Aorta (tissue), 5 donors: ENCODE measurements at places on chromosomes 2 and 18. TPM values are rescaled to one million over a fixed set of nuclear protein-coding genes. Genes with fewer than 3 reads are reported as not detected.

DNA sequence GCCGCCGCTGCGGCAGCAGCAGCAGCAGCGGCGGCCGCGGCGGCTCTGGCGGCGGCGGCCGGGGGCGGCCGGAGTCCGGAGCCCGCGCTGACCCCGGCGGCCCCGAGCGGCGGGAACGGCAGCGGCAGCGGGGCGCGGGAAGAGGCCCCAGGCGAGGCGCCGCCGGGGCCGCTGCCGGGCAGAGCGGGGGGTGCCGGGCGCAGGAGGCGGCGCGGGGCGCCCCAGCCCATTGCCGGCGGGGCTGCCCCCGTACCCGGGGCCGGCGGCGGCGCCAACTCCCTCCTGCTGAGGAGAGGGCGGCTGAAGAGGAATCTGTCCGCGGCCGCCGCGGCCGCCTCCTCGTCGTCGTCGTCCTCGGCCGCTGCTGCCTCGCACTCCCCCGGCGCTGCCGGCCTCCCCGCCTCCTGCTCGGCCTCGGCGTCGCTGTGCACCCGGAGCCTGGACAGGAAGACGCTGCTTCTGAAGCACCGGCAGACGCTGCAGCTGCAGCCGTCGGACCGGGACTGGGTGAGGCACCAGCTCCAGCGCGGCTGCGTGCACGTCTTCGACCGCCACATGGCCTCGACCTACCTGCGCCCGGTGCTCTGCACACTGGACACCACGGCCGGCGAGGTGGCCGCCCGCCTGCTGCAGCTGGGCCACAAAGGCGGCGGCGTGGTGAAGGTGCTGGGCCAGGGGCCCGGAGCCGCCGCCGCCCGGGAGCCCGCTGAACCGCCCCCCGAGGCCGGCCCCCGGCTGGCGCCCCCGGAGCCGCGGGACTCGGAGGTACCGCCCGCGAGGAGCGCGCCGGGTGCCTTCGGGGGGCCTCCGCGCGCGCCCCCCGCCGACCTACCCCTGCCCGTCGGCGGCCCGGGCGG is 646 bp downstream of the PHLPP1 start:
- peak; percentile 80 for DNase-seq

- DNase-seq = no peak
Observed at GRCh38 chr2:39492095-39492590, 55.1 kb upstream of the MAP4K3 start.

GRCh38 chr18:57775937-57776336 is 27.2 kb downstream of the ATP8B1 start:
- DNase-seq = no peak

- DNase-seq = no peak
Observed at GRCh38 chr2:15669375-15669910, 77.8 kb downstream of the DDX1 start.

GRCh38 chr2:148999451-148999921 is 39.0 kb upstream of the LYPD6B start:
- no peak for DNase-seq

DNA sequence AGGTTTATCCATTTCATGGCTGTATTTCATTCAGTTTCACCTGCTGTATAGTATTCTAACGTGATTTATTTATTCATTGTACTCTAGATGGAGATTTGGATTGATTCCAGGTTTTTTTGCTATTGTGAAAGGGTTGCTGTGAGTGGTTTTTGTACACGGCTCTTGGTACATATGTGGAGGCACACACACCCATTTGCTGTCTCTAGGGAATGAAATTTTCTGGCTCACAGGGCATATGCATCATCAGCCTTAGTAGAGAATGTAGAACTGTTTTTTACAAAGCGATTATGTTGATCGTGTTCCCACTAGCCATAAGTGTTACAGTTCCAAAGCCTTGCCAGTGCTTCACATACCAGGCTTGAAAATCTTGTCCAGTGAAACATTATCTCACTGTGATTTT is 5.1 kb downstream of the SPTBN1 start:
- DNase-seq = no peak

DNA sequence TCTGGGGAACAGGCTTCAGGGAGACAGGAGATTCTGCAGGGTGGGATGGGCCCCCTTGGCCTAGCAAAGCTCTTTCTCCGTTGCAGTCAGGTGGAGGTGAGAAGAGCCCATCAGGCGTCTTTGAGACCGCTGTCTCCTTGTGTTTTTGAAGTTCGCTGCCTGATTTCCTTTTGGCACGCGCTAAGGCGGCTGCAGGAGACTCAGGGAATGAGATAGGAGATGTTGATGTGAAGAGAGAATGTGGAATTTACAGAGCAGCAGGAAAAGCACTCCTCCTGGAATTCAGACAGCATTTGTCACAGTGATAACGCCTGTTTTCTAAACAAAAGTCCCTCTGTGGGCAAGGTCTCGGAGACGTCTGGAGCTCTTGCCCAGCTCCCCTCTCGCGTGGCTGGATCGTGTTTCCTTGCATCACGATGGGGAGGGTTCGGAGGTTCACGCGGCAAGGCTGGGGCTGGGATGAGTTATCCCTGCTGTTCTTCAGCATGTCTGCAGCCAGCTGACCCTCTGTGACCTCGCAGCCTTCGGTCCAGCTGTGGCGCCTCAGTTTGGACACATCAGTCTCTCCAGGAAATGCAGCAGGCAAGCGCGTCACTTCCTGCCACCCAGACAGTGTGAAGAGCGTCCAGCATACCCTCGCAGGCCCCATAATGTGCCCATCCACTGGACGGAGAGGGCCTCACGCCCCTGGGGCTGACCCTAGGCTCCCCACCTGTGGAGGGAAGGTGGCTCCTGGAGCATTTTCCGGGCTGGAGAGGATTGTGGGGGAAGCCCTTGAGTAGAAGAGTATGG is 30.2 kb downstream of the GLI2 start:
- DNase-seq = peak; percentile 88

DNA sequence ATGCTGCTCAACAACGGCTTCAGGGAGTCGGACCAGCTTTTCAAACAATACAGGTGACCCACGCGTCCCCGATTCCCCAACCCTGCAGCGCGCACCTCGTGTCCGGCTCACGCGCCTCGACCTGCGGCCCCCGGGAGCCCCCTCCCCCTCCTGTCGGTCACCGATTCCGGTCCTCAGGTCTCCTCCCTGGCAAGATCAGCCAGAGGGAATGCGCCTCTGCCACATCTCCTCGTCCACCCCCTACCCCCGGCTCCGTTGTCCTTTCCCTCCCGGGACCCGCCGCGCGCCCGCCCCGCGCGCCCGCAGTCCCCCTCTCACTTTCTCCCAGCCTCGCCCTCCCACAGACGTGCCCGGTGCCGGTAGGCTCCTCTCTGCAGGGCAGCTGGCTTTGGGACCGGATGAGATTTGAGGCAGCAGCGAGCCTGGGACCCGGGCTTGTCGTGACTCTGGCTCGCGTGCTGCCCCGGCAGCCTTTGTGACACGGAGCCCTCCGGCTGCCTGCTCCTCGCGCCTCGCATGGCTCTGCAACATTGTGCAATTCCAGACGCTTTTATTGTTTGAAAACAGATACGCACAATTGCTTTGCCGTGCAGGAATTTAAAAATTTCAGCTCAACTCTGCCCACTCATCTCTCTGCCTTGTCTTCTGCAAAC is 558 bp downstream of the TTC39C start:
- peak; percentile 72 for DNase-seq

DNA sequence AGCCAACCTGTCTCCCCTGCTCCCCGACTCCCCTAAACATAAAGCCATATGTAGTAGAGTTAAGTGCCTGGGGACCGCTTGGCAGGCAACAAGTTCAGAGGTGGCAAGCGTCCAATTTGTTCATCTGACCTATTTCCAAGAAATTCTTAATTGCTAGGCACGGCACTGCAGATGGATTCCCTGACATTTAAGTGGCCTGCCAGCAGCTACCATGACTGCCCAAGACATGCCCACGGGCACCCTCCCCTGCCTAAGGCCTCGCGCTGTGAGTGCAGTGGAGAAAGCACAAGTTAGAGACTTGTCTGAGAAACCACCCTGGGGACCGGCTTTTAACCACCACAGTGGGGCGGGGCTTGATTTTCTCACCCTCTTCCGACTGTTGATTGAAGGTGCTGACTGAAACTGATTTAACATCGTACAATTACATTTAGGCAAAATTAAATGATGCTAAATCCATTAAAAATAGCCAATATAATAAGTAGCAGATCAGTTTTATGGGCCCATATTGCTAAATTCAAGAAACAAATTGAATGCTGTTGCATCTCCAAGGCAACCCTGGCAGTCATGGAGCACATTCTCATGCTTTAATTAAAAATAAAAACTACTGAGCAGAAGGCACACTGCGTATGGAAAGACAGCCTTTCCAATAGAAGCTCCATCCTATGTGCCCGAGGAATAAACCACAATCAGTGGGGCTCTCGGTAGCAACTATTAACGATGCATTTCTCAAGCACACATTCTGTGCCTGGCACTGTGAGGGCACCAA is 163.6 kb upstream of the ACAA2 start:
- peak; percentile 49 for DNase-seq

DNA sequence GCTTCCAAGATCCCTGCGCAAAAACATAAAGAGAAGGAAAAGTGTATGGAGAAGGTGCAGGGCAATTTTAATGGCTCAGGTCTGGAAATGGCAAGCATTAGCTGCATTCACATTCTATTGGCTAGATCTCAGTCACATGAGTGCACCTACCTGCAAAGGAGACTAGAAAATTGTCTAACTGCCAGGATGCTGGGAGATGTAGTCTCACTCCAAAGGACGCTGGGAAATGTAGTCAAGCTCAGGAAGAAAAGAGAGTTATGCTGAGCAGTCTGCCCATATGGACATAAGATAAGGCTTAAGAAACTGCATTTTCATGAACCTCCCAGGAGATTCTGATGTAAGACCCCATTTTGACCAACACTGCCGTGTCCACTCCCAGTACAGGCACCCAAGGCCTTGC is 9.5 kb upstream of the KLHL29 start:
- DNase-seq = no peak

DNA sequence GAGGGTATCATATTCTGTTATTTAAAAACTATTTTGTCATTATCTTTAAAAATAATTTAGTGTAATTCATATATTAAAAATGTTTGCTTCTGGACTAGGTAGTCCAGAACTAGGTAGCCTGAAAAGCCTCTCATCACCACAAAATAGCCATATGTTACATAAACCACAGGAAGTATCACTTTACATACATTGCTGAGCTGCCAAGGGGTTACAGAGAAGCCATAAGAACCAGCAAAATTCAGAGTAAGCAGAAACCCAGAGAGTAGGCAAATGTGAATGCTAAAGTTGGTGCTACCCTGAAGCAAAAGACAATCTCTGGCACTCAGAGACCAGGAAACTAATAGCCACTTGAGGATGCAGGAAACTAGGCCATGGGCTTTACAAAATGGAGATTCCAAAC is 60.9 kb downstream of the LOXHD1 start:
- DNase-seq = no peak

- DNase-seq = peak; percentile 51
Observed at GRCh38 chr2:218429911-218430692, 11.2 kb downstream of the VIL1 start.

GRCh38 chr2:17813742-17814473 is 2.4 kb upstream of the MSGN1 start:
- no peak for DNase-seq

- no peak for DNase-seq
Observed at GRCh38 chr2:119671016-119671415, 8.0 kb upstream of the TMEM177 start.

GRCh38 chr2:46923041-46923528 is 7.5 kb upstream of the MCFD2 start:
- no peak for DNase-seq

- no peak for DNase-seq
Observed at GRCh38 chr18:44699572-44700261, 19.0 kb downstream of the SETBP1 start.

DNA sequence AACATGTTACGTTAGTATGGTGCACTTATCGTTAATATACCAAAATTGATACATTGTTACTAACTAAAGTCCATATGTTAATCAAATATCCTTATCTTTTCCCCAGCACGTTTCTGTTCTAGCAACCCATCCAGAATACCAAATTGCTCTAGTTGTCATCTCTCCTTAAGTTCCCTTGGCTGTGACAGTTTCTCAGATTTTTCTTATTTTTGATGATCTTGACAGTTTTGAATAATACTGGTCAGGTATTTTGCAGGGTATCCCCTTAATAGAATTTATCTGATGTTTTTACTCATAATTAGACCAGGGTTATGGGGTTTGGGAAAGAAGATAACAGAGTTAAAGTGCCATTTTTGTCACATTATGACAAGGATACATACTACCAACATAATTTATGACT is 47.8 kb downstream of the TFPI start:
- no peak for DNase-seq

DNA sequence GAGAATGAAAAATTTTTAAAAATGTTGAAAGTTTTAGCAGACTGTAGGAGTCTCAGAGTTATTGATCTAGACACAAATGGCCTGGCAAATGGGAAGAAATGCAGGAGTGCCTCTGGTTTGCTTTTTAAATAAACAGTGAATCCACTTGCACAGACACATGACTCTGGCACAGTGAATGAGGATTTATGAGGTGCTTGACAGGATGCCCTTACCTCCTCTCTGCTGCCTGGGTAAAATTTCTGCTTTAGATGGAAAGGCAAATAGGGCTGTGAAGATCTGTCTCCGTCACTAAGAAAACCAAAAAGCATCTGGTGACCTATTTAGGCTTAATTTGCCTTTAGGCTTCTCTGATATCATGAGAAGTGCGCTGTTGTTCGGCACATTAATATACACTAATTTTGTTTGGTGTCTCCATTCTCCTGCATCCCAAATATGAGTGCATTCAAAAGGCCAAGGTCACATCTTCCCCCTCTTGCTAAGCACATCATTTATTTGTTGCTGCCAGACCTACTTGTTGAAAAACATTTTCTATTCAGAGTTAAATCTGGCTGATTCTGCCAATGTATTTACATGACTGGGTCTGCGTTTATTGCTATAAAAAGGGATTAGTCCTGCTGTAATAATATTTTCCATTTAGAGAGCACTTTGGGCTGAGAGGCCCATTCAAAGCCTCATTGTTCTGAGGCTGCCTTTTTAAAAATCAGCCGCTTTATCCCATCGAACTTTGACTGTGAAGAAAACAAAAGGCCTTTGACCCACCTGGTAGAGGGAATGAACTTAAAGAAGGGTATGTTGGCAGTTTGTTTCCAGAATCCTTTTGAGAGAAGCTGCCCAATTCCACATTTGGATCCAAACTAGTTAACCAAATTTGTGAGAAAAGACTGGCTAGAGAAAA is 94.9 kb downstream of the RNF152 start:
- no peak for DNase-seq

DNA sequence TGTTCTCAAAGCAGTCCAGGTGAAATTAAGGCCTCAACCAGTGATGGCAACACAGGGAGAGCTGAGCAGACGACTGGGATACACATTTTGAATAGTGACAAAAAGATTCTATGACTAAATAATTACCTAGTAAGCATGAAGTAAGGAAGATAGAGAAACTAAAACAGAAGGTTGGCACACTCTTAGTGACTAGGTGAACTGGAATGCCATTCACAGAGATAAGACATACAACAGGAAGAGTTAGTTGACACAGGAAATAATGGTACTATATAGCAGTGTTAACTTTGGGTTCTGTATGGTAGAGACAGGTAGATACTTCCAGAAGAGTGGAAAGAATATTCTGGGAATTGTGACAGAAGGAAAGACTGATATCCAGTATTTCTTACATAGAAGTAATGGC is 181.8 kb upstream of the NT5C1B start:
- no peak for DNase-seq

- DNase-seq = no peak
Observed at GRCh38 chr2:147631294-147631693, 213.5 kb upstream of the ACVR2A start.

Gene ACADL
- 26.5 TPM for polyA plus RNA-seq

Gene TUBB6
- 187 TPM for polyA plus RNA-seq

Gene NEURL3
- not detected for polyA plus RNA-seq

Gene HTR2B
- 6.6 TPM for polyA plus RNA-seq

Gene ACTG2
- polyA plus RNA-seq = 301 TPM

Gene KRTCAP3
- polyA plus RNA-seq = 13.9 TPM

Gene RFTN2
- polyA plus RNA-seq = 8.0 TPM

Gene GALNT13
- polyA plus RNA-seq = 0.74 TPM

Gene MYOM1
- 26.4 TPM for polyA plus RNA-seq

Gene BOK
- polyA plus RNA-seq = 4.7 TPM
